ENCODE measurements at places on chromosomes 16 and 17. TPM values are rescaled to one million over a fixed set of nuclear protein-coding genes. Genes with fewer than 3 reads are reported as not detected.

- no peak for DNase-seq
Measured at GRCh38 chr16:1206326-1206725, 18.7 kb downstream of the TPSG1 start.

GRCh38 chr16:86387468-86388440 is 122.6 kb upstream of the FOXF1 start:
- no peak for DNase-seq

GRCh38 chr16:54405478-54405877 is 118.9 kb upstream of the IRX3 start:
- no peak for DNase-seq

- no peak for DNase-seq
Measured at GRCh38 chr17:17557796-17558195, 33.7 kb downstream of the PEMT start.

GRCh38 chr17:35879773-35880654 is at the start of gene CCL5:
CCL5 (minus strand) TSS chr17:35880360.
- no peak for DNase-seq

GRCh38 chr17:83179374-83179773 is 100.0 kb downstream of the METRNL start:
- DNase-seq: peak; percentile 76

DNA sequence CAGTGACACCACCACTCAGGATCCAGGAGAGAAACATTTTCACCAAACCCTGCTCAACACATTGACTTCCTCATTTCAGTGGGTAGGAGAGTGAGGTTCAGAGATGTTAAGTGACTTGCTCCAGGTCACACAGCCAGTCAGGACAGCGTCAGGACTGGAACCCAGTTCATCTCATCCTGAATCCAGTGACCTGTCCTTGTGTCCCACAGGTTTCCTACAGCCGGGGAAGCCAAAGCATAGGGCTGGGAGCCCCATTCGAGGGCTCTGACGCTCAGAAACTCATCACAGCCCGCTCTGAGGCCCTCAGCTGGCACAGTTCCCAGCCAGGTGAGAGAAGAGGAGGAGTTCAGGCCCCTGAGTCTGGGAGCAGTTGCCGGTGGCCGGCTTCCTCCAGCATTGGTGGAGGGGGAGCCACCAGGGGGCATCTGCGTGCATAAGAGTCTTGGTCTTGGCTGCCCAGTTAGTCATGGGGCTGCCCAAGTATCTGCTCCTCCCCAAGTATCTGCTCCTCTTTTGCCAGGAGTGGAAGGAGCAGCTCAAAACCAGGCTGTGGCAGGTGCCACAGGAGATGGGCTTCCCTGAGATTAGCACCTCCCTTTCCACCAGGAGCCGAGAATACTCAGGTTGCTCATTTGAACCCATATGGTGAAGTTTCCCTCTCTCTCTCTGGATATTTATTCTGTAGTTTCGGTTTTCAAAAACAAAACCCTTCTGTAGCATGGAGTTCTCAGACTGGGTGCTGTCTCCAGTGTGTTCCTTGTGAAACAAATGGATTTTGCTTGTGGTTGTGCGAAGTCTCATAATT is 56.0 kb downstream of the TNFRSF13B start:
- no peak for DNase-seq

- peak; percentile 89 for DNase-seq
Measured at GRCh38 chr16:4936991-4937781, at the start of gene PPL. PPL (minus strand) TSS chr16:4937148; CDS start chr16:4937045, 103 bp downstream.

GRCh38 chr17:78454346-78454745 is 75.9 kb downstream of the PGS1 start:
- no peak for DNase-seq

- DNase-seq: no peak
Measured at GRCh38 chr17:4093456-4093855, 49.4 kb downstream of the ZZEF1 start.

DNA sequence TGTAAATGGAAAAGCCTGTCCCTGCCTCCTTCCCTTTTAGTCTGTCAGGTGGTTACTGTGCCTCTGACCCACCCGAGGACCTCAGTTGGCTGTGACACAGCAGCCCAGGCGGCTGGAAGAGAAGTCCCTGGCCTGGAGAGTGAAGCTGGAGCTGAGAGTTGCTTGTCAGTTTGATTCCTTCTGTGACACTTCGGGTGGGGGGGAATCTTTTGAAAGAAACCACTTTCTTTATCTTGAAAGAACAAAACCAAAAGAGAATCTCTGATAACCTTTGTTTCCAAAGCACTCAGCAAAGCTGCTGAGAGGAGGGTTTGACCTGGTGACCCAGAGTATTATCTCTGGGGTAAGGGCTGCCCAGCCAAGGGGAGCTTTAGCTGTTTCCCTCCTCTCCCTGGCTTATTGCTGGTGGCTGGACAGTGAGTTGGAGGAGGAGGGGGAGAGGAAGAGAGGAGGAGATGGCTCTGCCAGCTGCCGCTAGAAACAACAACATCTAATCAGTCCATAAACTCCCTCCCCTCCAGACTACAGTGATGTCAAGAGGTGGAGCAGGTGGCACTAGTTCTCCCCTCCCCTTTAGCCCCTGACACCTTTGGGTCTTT is 34.0 kb downstream of the YPEL2 start:
- peak; percentile 53 for DNase-seq

DNA sequence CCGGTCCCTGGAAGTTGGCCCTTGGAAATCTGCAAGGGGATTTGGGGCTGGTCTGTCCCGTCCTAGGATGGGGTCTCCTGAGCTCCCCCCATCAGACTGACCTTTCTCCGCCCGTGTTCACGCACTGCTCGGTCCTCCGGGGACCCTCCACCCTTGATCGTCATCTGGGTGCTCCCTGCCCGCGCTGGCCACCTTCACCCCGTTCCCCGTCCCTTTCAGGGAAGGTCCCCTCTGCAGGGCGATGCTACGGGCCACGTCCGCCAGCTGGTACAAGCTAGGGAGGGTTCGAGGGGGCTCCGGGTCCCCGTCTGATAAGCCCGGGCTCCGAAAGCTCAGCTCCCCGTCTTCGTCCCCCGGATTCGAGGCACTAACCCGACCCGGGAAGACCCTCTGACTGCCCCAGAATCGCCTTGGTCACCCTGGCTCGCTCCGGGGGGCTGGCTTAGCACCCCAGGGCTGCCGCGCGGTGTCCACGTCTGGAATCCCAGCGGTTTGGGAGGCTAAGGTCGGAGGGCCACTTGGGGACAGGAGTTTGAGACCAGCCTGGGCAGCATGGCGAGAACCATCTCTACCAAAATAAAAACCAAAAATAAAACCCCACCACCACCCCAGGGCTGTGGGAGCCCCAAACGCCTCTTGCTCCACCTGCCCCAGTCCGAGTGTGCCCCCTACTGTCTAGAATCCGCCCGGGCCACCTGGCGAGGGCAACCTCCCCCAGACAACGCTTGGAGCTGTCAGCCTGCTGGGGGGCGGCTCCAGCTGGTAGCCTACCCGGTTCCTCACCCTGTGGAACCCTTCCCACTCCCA is 1.1 kb upstream of the SLC43A2 start:
- DNase-seq: peak; percentile 80

DNA sequence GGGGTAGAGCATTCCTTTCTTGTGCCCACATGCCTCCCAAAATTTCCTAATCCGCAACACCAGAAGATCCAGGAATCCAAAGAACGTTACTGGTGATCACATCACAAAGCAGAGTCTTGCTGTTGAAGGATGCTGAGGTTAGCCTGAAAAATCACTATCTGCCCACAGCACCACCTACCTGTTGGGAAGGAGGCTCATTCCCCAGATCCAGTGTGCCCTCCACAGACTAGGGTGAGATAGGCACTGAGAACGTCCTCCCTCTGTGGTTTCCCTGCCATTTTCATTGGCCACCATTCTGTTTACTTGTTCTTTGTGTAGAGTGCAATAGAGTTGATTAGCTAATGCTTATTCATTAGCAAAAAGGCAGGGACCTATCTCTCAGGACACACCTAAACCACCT is 30.3 kb downstream of the RCVRN start:
- DNase-seq: no peak

- DNase-seq: no peak
Measured at GRCh38 chr16:31242206-31242605, 17.6 kb upstream of the ITGAM start.

GRCh38 chr16:70730944-70731343 is 45.1 kb upstream of the MTSS2 start:
- no peak for DNase-seq

MON1B gene
- 13.0 TPM for total RNA-seq

CMTM2 gene
- not detected for total RNA-seq

COX11 gene
- 36.6 TPM for total RNA-seq

SLC35G6 gene
- total RNA-seq: not detected

ACSM2A gene
- total RNA-seq: 0.49 TPM

ZNF174 gene
- 15.8 TPM for total RNA-seq

MEOX1 gene
- 2.9 TPM for total RNA-seq

CASKIN1 gene
- not detected for total RNA-seq

GAS7 gene
- total RNA-seq: 64.2 TPM

CHTF8 gene
- 60.6 TPM for total RNA-seq

All from sigmoid colon (tissue), 7 donors.